ENCODE measurements at places on chromosomes 4 and X.

DNA sequence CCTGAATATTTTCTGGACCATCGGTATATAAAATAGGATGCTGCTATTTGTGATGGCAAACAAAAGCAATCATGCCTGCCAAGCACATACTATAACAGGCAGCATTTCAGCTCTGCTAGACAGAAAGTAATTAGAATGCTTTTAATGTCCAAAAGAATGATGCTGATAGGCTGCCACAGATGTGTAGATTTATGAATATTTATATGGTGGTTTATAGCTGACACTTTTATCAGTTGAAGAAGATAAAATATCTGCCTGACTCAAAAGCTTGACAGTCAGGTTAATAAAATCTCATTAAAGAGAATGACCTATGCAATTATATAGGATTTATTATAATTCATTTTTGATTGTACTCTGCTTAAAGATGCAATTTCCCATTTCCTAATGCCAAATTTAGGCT, 4.0 kb downstream of the BEND4 start:
- no peak for DNase-seq

DNA sequence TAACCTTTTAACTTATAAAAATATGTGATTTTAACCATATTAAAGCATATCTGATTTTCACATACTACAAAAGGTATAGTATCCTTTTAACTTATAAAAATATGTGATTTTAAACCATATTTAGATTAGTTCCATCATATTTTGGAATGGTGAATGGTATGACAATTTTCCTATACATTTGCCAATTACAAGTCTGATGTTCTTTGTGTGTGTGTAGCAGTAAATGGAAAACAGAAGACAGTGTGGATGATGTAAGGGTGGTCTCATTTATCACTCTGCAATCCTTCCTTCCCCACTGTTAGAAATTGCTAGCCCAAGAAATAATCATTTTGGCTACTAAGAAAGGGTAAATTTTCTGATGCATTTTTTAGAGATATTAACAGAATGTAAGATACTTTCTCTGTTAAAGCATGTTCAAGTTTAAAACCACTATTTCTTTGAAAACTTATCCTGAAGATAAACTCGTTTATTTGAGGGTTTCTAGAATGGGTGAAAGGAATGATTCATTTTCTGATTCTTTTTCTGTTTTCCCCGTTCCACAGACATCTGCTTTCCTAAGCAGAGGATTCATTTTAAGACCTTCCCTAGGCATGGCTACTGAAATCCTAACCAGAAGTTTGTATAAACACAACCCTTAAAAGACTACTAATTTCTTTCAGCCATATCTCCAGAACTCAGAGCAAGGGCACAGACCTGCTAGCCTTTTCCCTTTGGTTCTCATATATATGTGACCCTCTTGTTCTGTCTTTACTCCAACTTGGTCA, 21.0 kb downstream of the NUDT6 start:
- no peak for DNase-seq

- no peak for DNase-seq
Measured at GRCh38 chrX:41733939-41734338, 10.0 kb downstream of the GPR82 start.

DNA sequence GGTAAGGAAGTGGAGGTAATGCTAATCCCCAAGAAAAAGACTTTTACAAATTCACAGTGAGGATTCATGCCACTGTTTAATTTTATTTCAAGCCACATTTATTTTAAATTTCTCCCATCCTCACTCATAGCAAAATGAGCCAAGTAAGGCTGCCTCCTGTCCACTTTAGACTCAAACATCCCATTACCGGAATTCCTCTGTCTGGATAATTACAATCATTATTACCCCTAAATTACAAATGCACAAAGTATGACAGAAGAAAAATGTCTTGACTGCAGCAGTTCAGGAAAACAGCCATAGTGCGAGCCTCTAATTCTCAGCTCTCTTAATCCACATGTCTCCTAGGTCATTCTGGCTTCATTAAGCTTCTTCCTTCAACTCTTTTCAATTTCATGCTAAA, 57.0 kb downstream of the MAPK10 start:
- no peak for DNase-seq

GRCh38 chr4:165016971-165017370, 14.8 kb upstream of the TRIM60 start:
- no peak for DNase-seq

- no peak for DNase-seq
Measured at GRCh38 chr4:107877361-107877760, 52.6 kb downstream of the SGMS2 start.

- no peak for DNase-seq
Measured at GRCh38 chrX:72262077-72262476, 15.0 kb downstream of the RPS4X start.

GRCh38 chr4:163121689-163122088, 45.0 kb downstream of the NAF1 start:
- DNase-seq: no peak

GRCh38 chrX:16643176-16643575, 6.8 kb upstream of the S100G start:
- peak; percentile 9 for DNase-seq

GRCh38 chrX:2934715-2935710, 5.9 kb upstream of the ARSD start:
- no peak for DNase-seq

DNA sequence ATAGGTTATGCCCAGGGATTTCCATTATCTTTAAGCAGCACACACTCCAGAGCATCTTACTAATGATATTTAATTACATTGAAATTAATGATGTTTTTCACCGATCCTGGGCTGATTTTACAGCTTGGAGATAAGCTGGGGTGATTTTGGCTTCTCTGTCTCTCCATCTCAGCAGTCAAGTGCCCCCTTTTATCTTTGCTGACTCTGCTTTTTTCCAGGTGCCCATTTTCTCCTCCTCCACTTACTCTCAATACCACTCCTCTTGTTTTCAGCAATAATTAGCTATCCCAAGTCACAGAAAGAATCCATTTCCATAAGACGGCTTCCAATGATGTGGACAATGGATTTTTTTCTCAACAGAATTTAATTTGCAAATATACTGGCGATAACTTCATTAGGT, 266.7 kb downstream of the GBA3 start:
- no peak for DNase-seq

DNA sequence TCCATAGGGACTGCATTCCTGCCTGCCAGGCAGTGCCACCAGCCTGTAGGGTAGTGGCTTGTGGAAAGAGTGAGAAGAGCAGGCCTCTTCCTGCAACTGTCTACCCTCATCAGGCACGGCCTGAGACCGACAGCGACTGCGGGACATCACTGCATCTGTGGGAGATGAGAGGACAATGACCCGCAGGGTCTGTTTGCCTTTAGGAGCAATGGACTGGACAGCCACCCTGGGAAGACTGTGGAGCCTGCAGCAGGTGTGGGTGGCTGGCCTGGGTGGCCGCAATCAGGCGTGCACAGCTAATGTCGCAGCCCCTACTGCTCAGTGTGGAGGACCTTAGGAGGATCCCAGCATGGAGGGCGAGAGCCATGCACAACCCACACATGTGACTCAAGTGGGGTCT, 227.9 kb downstream of the PTTG2 start:
- no peak for DNase-seq

- DNase-seq: peak; percentile 44
Measured at GRCh38 chr4:64158648-64159326, 250.5 kb downstream of the TECRL start.

DNA sequence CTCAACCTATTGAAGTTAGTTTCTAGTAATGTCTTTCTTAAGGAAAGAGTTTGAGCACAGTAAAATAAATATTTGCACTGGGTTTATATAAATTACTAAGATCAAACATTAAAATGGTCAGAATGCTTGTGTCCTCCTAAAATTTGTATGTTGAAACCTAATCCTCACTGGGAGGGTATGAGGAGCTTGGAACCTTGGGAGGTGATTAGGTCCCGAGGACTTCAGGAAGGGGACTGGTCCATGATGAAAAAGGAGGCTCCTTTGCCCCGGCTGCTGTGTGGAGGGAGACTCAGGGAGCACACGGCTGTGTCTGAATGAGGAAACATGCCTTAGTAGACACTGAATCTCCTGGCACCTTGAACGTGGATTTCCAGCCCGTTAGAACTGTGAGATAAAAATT, 221.9 kb downstream of the TENM3 start:
- no peak for DNase-seq

DNA sequence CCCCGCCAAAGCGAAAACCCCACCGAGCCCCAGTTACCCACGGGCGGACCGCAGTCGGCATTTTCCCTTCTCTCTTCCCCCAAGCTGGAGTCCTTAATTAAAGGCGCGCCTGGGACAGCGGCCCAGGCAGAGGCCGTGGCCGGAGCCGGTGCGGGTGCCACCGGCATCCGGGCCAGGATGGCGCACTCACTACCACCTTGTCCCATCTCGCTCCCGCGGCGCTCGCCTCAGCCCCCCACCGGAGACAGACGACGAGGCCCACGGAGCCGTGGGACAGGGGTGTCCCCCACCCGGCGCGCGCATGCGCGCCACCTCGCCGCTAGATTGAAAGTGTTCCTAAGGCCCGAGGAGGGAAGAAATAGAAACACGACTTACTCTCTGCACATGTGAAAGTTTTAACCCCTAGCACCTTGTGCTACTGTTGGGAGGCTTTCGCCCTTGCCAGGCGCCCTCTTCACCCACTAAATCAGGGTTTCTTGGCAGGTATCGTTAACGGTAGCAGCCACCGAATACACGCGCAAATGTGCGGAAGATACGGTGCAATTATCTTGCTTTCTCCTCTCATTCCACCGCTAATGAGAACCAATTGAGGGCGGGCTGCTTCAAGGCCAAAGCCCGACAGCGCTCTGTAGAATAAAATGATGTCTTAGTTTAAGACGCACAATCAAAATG, 64.3 kb upstream of the CCDC160 start:
- peak; percentile 5 for DNase-seq

DNA sequence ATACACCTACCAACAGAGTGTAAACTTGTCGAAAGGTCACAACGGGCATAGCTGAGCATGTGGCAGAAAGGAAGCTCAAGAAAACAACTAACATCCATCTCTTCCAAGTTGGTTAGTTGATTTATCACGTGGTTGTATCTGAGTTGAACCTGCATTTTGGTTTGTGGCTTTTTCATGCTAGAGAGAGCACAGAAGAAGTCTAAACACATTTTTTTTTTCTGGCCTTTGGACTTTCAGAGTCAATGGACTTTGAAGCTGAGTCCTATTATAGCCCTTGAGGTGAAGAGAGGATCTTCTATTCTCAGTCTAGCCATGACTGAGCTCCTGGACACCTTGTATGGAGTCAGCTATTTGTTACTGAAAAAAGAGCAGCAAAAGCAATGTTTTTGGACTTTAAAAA, 150.6 kb upstream of the TRPC5 start:
- DNase-seq: no peak

DNA sequence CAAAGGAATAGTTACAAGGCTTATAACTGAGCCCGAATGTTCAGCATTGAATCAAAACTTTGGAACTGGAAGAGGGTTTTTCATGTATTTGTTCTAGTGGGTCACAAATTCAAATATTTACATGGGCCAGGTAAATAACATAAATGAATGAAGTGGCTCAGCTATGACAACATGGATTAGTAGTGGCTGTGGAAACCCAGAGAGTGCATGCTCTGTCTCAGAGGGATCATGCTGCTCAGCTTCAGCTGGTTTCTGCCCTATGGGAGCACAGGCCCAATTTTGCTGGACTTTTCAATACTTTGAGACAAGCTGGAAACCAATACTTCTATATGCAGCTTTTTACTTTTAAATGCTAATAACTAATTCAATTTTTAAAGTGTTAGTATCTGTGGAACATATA, 394.0 kb upstream of the TEX13C start:
- no peak for DNase-seq

DNA sequence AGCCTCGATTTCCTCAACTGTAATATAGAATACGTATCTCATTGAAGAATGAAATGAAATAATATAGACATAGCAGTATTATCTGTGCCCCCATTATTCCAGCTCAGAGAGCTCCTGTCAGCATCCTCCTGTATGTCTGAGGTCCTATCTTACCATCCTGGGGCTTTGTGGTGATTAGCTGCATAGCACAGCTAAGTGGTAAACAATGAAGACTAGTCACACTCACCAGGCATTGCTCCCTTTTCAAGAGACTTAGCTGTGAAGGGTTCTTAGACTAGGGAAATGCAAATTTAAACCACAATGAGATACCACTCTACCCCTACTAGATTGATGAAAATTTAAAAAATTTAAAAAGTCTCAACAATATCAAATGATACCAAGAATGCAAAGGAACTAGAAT, 172.9 kb downstream of the SLC39A8 start:
- DNase-seq: no peak

- DNase-seq: no peak
Measured at GRCh38 chr4:68927165-68927564, 24.4 kb downstream of the UGT2A3 start.

- peak; percentile 55 for DNase-seq
Measured at GRCh38 chr4:184472614-184473498, 1.5 kb downstream of the IRF2 start.

GRCh38 chrX:70336767-70337166, 46.9 kb downstream of the KIF4A start:
- DNase-seq: no peak

DNA sequence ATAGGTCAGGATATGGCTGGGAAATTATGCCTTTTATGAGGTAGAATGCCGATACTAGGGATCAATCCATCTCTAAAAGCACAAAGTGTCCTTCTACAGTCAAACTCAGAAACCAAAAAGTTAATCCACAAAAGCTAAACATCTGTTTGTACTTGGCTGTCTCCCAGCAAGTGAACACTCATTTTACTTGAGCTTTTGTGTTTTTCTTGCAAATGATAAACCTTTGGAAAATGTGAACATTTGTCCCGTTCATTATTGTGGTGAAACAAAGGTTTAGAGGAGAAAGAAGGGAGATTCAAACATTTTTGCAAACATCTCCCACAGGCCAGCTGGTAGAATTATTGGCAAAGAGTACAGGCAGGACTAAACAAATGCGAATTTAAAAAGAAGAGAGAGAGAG, 300.6 kb upstream of the SPANXN1 start:
- DNase-seq: no peak

GRCh38 chrX:2583194-2584162, 82.7 kb upstream of the DHRSX start:
- no peak for DNase-seq

GRCh38 chrX:3428792-3429191, 82.3 kb upstream of the MXRA5 start:
- no peak for DNase-seq

- no peak for DNase-seq
Measured at GRCh38 chr4:156553659-156554058, 417.9 kb downstream of the PDGFC start.

- DNase-seq: peak; percentile 45
Measured at GRCh38 chrX:107628662-107629539, 591 bp downstream of the PRPS1 start.

DNA sequence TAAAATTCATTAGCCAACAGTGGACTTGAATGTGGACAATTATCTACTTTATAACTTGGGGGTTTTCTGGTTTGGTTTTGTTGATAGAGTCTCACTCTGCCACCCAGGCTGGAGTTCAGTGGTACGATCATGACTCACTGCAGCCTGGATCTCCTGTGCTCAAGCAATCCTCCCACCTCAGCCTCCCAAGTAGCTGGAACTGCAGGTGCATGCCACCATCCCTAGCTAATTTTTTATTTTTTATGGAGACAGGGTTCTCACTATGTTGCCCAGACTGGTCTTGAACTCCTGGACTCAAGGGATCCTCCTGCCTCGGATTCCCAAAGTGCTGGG, 12.4 kb upstream of the ELF2 start:
- no peak for DNase-seq
